Activated naive CD4-positive, alpha-beta T cell treated with anti-CD3 and anti-CD28 coated beads for 36 hours (primary cell): ENCODE measurements at places on chromosomes 12 and 14. TPM values are rescaled to one million over a fixed set of nuclear protein-coding genes. Genes with fewer than 3 reads are reported as not detected.

PIANP gene
- 0.27 TPM for total RNA-seq

PRR4 gene
- total RNA-seq = not detected

SERPINA10 gene
- not detected for total RNA-seq

DEPDC4 gene
- total RNA-seq = 3.4 TPM

GZMB gene
- 864 TPM for total RNA-seq

OASL gene
- total RNA-seq = 12.4 TPM

SLC4A8 gene
- 1.8 TPM for total RNA-seq

PRB4 gene
- not detected for total RNA-seq

CCDC175 gene
- total RNA-seq = not detected

TAS2R13 gene
- 0.17 TPM for total RNA-seq

DLK1 gene
- not detected for total RNA-seq

GPX2 gene
- not detected for total RNA-seq

EID3 gene
- total RNA-seq = 3.4 TPM

FOXG1 gene
- not detected for total RNA-seq

TWF1 gene
- total RNA-seq = 15.3 TPM

SOAT2 gene
- 0.74 TPM for total RNA-seq

PRB2 gene
- total RNA-seq = not detected

SYNDIG1L gene
- total RNA-seq = not detected

TAS2R9 gene
- not detected for total RNA-seq

KRT79 gene
- not detected for total RNA-seq

MIA2 gene
- 20.9 TPM for total RNA-seq

RNF212B gene
- not detected for total RNA-seq

CCND2 gene
- 486 TPM for total RNA-seq

SLC17A8 gene
- not detected for total RNA-seq

ESR2 gene
- 0.43 TPM for total RNA-seq

DUSP16 gene
- total RNA-seq = 45.7 TPM

HOXC10 gene
- total RNA-seq = not detected

LHX5 gene
- total RNA-seq = not detected

MSI1 gene
- total RNA-seq = 0.27 TPM

LTBP2 gene
- 0.32 TPM for total RNA-seq

TSPAN11 gene
- not detected for total RNA-seq

FGF6 gene
- not detected for total RNA-seq

RPGRIP1 gene
- not detected for total RNA-seq

RNASE7 gene
- total RNA-seq = not detected

SLC25A3 gene
- total RNA-seq = 732 TPM

CLECL1 gene
- total RNA-seq = 1.7 TPM
